OCI-LY7 (cell line): ENCODE measurements at places on chromosomes 5 and 9.
A peak's percentile ranks its signal among the peaks of the same experiment; 100 is the strongest.

- no peak for DNase-seq
Observed at GRCh38 chr9:121323449-121324151, 46.5 kb downstream of the STOM start.

- DNase-seq: no peak
Observed at GRCh38 chr5:35820735-35821134, 36.0 kb upstream of the IL7R start.

DNA sequence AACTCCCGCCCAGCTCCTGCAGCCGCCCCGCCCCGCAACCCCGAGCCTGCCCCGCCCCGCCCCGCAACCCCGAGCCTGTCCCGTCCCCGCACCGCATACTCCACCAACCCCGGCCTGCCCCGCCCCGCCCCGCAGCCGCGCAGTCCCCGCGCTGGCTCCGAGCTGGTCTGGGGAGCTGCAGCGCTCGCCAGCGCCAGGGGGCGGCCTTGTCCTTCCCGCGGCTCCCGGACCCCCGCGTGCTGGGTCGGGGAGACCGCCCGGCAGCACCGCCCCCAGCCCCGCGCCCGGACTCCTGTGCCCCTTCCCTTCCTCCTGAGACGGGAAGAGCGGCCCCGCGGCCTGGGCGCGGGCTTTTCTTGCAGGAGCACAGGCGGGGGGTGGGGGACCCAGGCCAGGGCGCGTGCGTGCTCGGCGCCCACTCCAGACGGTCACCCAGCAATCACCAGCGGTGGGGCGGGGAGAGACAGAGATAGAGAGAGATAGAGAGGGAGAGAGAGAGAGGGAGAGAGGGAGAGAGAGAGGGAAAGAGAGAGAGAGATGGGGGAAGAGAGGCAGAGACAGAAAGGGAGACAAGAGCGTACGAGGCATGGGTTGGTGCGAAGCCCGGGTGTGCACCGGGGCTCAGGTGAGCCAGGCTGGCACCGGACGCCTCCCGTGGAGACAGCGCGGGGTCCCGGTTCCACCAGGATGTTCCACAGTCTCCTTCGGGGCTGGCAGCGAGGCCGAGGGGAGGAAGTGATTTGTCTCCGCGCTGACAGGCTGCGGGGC lies 14.7 kb upstream of the TMEM250 start:
- DNase-seq: no peak

- no peak for DNase-seq
Observed at GRCh38 chr9:107394264-107394663, 95.3 kb downstream of the KLF4 start.

DNA sequence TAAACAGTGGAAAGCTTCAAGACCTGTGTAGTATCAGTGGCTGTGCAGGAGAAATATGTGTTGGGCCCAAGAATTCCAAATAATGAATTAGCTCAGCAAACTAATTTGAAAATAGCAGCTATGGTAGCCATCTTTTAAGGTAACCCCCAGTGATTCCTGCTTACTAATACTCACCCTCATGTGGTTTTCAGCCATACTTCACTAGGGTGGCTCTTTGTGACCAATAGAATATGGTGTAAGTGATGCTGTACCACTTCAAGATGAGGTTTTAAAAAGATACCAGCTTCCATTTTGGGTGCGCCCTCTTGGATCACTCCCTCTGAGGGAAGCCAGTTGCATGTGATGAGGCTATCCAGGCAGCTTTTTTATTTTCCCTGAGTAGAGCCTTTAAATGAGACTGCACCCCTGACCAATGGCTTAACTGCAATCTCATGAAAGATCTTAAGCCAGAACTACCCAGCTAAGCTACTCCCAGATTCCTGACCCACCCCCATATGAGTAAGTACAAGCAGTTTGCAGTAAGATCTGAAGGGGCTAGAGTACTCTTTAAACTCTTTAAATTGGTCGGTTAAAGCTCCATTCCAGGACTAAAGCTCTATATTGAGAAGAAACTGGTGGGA lies 58.3 kb downstream of the UHRF2 start:
- no peak for DNase-seq

DNA sequence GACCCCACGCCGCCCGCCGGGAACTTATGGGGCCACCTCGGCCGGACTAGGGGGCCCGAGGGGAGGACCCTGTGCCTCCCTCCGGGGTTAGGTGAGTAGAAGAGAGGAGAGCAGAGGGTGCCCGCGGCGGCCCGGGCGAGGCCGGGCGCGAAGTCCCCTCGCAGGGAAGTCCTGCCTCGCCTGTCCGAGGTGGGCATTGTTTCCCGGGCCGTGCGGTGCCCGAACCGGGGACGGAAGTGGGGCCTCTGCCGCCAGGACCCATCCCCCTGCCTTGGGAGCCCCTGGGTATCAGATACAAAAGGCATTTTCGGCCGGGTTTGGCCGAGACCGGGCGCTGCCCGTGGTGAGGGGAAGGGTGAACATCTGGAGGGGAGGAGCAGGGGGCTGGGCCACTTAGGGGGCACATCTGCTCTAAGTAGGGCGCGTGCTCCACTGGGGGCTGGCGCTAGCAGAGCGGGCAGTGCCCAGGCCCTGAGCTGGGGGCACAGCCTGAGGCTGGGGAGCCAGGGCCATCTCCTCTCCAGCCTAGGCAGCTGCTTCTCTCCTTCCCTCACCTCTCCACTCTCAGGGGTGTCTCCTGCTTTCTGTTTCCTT lies 48.2 kb downstream of the DAB2IP start:
- DNase-seq: peak; percentile 18

- DNase-seq: no peak
Observed at GRCh38 chr5:165127941-165128340, 1622.5 kb downstream of the MAT2B start.

DNA sequence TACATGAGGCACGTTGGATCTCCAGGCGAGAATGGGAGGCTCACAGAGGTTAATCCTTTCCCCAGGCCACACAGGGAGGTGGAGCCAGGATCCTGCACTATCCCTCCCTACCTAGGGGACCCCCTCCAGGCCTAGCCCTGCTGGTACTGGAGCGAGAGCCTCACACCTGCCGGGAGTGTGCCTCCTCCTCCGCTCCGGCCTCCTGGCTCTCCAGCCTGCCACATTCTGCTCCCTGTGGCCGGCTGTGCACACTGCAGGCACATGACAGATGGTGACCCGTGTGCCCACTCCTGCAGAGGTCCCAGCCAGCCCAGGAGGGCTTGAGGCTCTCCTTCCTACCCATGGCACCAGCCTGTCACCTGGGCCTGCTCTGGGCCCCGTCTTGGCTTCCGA lies 93.4 kb downstream of the RXRA start:
- no peak for DNase-seq

- no peak for DNase-seq
Observed at GRCh38 chr5:175897285-175897684, 25.9 kb downstream of the CPLX2 start.
